Progenitor cell of endocrine pancreas (in vitro differentiated cells): ENCODE measurements at places on chromosomes 4 and X.

- DNase-seq: no peak
Observed at GRCh38 chr4:181908168-181908567, 335.0 kb upstream of the TENM3 start.

- no peak for DNase-seq
Observed at GRCh38 chr4:53116954-53117353, 248.9 kb downstream of the SCFD2 start.

DNA sequence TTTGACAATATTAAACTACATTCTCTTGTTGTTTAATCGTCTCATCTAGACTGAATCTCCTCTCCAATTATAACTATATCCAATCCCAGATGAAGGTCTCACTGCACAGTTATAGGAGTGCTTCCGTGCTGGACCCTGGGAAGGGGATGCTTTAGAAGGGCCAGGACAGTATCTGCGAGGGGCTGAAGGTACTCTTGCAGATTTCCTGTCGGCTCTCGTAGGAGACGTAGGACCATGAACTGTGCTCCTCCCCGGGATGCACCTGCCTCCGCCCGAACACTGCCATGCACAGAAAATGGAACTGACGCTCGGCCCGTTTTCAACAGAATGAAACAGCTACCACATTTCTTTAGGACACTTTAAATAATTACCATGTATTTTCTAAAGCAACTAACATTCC lies 39.4 kb downstream of the FAT1 start:
- DNase-seq: no peak

- no peak for DNase-seq
Observed at GRCh38 chr4:179582164-179582905, 2140.1 kb upstream of the AGA start.

GRCh38 chrX:10326578-10326977 lies 169.8 kb downstream of the CLCN4 start:
- DNase-seq: no peak

GRCh38 chr4:81789158-81789557 lies 317.5 kb upstream of the RASGEF1B start:
- no peak for DNase-seq

- DNase-seq: no peak
Observed at GRCh38 chrX:154458954-154459778, 1.1 kb downstream of the PLXNA3 start.

DNA sequence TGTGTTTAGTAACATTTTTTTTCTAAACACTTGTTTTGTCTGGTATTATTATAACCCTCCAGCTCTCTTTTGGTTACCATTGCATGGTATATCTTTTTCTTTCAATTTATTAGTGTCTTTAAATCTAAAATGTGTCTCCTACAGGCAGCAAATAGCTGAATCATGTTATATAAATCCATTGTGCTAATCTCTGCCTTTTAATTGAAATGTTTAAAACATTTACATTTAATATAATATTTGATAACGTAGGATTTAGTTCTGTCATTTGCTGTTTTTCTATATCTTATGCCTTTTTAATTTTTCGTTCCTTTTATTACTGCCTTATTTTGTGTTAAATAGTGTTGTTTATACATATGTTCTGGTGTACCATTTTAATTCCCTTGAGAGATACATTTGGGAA lies 17.1 kb upstream of the CCDC110 start:
- DNase-seq: no peak

DNA sequence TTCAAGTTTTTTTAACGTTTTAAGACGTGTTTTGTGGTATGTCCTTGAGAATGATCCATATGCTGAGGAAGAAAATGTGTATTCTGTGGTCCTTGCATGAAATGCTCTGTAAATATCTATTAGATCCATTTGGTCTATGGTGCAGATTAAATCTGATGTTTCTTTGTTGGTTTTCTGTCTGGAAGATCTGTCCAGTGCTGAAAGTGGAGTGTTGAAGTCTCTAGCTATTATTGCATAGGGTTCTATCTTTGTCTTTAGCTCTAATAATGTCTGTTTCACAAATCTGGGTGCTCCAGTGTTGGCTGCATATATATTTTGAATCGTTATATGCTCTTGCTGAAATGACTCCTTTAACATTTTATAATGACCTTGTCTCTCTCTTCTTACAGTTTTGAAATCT lies 122.5 kb downstream of the RPA4 start:
- DNase-seq: no peak

- no peak for DNase-seq
Observed at GRCh38 chr4:106315476-106315967, 487 bp downstream of the TBCK start.
